Right lung (tissue), 10 donors: ENCODE measurements at places on chromosomes 4 and X.

DNA sequence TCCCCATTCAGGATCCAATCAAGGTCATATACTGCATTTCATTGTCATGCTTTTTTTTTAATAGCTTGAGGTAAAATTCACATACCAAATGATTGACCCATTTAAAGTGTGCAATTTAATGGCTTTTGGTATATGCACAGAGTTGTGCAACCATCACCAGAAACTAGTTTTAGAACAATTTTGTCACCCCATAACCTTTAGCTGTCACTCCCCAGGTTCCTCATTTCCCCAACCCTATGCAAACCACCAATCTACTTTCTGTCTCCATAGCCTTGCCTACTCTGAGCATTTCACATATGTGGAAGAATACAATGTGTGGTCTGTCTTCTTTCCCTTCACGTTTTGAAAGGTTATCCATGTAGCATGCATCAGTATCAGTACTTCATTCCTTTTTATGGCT lies 1.4 kb upstream of the SMAD1 start:
- DNase-seq, result no peak

DNA sequence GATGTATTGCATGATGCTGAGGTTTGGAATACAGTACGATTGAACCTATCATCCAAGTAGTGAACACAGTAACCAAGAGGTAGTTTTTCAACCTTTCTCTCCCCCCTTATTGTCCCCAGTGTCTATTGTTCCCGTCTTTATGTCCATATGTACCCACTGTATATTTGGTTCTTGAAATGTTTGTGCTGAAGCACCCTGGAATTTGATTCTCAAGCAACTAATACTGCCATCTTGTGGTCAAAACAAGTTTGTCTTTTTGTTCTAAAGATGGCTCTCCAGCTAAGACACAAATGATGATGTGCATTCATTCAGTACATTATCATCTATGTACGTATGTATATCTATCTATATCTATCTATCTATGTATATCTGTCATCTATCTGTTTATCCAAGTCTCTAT lies 33.5 kb upstream of the DCX start:
- peak; percentile 15 for DNase-seq

- DNase-seq, result no peak
These were observed 858.9 kb upstream of the PCDH7 start for GRCh38 chr4:29861307-29861706.

DNA sequence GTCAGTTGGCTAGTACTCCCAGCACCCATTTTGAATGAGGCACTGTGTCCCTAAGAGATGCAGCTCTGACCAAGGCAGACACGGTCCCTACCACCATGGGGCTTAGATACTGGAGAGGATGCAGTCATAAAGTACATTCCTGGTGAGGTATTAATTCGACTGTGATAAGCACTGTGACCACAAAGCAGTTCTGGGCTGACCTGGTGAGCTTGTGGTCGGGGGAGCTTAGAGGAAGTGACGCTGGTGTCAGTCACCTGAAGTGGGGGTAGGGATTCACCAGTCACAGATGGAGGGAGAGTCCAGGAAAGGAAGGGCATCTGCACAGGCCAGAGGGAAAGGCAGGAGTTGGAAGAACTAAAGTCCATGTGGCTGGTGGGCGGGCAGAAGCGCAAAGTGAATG lies 15.8 kb upstream of the CLTRN start:
- DNase-seq, result no peak

DNA sequence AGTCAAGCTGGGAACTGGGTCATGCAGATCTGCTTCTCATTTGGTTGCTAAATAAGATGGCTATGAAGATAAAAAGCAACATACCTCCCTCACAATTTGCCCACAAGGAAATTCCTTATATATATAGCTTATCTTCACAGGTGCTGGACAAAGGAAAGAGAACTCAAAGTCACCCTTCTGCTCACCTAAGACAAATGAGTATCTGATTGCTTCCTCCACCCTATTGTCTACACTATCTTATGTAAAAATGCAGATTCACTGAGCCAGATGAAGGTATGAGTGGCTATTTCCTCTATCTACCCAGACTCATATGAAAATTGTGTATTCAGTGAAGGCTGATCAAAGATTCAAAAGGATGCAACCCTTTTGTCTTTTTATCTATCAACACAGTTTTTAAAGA lies 50.8 kb downstream of the CHM start:
- DNase-seq, result no peak

GRCh38 chrX:24002167-24002566 lies 24.8 kb downstream of the KLHL15 start:
- no peak for DNase-seq
